Inflammatory macrophage (primary cell): ENCODE measurements at places on chromosomes 7 and 10.
A peak's percentile ranks its signal among the peaks of the same experiment; 100 is the strongest.

GRCh38 chr7:39164887-39165286 lies 187.2 kb downstream of the POU6F2 start:
- DNase-seq: no peak

DNA sequence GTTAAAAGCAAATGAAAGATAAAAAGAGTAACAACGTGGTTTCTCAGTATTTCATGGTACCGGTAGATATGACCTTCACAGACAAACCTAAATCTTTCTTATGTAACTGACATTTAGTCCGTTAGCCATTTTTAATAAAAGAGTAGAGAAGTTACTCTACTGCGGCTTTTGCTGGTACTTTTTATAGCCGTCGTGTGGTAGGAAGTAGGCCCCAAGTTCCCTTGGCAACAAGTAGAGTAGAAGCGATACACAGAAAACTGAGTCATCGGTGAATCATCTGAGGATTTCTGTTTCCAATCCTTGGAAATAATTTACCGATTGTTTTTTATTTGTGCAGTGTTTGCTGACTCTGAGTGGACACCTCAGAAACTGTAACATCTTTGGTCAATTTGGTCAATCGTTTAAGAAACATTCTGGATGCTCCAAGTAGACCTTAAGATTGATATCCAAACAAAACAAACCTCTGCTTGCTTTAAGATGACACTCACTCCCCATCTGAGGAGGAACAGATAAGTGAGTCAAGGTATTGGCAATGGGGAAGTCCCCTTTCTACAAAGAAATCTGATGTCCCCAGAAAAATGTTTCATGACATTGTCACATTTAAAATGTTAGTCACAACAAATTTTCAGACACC lies 63.9 kb upstream of the AHR start:
- DNase-seq: peak; percentile 92

DNA sequence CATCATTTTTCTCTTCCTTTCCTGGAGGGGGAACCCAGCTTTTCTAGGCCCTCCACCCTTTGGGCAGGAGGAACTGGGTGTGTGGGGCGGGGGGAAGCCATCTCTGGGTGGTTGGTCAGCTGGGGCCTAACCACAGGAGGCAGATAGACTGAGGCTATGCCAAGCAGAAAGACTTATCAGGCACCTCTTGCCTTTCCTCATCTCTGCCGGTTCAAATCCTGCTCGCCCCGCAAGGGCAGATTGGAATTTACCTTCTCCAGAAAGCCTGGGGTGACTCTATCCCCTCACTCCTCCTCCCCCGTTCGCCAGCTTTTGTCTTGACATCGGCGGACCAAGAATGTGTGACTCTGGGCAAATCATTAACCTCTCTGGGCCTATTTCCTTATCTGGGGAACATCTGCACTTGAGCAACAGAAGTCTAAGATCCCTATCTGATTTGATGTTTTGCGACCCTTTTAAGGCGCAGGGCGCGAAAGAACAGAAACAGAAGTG lies 584 bp upstream of the GARS1 start:
- DNase-seq: peak; percentile 67

GRCh38 chr7:66883716-66884115 lies 37.3 kb upstream of the TMEM248 start:
- DNase-seq: no peak

- DNase-seq: no peak
Measured at GRCh38 chr7:131015657-131015958, 281.6 kb upstream of the KLF14 start.

- no peak for DNase-seq
Measured at GRCh38 chr7:29386196-29386765, 177.4 kb upstream of the PRR15 start.

- DNase-seq: no peak
Measured at GRCh38 chr7:130144312-130145171, 60.7 kb downstream of the TMEM209 start.

GRCh38 chr10:6068422-6068821 lies 6.3 kb upstream of the IL2RA start:
- peak; percentile 81 for DNase-seq

DNA sequence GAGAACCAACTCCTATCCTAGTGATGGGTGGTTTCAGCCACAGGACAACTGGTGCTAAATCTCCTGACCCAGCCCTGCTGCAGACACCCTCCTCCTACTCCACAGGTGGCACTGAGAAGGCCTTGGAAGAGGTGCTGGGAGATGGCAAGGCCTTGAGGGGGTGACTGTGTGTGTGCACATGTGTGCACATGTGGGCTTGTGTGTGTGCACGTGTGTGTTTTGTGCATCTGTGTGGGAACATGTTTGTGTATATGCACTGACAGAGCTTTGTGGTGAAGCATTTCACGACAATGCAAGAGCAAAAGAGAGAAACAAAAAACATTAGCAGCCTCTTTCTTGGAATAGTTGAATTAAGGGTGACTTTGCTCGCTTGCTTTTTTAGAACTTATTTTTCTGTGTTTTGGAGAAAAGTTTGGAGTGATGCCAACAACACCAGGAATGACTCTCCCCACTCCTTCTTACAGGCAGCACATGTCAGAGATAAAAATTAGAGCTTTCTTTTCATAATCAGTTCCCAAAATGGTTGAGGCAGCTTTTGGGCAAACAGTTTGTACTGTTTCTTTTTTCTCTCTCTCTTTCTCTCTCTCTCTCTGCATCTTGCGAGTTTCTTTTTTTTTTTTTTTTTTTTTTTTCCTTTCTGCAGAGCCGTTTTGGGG lies 69.5 kb downstream of the SEC61G start:
- no peak for DNase-seq

DNA sequence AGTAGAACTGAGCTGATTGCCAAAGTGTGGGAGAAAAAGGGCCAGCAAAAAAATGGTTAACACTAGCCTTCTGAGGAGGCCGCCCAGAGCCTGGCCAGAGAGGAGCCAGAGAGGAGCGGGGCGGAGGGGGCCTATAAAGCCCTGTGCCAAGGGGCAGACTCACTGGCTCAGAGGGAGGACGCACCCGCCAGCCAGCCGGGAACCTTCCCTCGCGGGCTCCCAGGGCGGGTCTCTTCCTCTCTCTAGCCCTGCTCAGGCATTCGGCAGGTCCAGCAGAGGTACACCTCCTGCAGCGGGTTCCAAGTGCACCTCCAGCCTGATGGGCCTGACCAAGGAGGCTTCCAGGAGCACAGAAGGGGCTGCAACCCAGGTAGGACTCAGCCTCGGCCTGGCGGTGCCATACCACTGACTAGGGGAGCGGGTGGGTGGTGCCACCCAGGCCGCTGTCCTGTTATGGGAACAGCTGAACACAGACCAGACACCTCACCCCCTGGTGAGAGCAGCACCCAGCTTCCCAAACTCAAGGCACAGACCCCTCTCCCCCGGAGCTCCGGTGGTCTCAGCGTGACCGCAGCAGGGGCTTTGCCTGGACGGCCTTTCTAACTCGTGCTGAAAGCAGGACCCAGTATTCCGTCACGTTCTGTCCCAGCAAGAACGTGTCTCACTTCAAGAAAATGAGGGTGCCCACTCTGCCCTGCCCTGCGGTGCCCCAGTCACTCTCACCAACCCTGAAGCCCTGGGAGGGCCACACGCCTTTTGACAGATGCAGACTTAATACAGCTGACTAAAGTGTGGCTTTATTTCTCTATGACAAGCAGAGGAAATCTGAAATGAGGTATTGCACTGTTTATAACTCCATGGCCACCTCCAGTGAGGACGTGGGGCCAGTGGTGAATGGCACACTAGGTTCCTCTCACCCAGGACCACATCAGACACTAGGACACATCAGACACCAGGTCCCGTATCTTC lies at the start of gene GPER1:
Gene GPER1 (plus strand): TSS at position 162 of the 969 bp plus-strand sequence. CDS start 3,616 bp downstream, outside the sequence.
- DNase-seq: no peak

DNA sequence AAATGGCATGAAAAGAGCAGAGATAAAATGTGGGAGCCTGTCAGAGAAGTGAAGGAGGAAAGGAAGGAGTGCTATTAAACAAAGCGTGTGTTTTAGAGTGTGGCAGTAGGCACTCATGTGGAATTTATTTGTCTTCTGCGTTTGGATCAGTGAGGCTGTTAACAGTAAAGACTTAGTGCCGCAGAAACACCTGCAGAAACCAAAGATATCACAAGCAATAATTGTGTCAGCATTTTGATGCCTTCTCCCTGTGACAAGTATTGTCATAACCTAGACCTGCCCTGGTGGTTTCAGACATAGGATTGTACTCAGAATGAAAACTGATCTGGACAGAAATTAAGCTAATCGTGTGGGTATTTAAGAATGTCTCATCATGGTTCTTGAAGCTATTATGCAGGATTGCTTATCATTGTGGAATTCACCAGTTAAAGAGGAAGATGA lies 191.0 kb downstream of the CAMK1D start:
- no peak for DNase-seq

DNA sequence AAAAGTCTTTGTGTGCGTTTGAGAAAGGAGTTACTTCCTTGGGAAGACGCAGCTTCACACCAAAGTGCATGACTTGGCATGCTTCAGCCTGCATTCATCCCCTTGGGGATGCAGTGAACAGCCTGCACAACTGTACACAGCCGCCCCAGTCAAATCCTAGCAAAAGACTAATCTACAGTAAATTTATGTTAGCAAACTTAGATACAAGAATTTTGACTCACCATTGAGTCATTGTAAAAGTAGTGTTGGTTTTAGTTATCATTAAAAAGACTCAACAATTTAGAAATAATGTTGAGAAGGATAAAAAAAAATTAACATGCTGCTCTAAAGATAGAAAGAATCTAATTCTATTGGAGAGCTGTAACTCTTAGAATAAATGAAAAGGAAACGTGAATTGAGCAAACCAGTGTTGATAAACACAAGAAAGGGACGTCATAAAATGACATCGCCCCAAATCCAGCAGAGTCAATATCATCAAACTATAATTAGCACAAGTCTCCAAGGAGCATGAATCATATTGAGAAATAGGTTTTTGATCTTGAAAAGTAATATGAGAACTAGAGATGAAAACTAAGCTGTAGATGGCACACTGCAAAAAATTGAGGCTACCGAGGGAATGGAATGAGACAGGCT lies 11.9 kb upstream of the OPTN start:
- no peak for DNase-seq

- DNase-seq: no peak
Measured at GRCh38 chr10:80155696-80156215, 23.2 kb downstream of the PLAC9 start.

GRCh38 chr10:35503578-35503977 lies 101.6 kb upstream of the GJD4 start:
- DNase-seq: no peak

- DNase-seq: no peak
Measured at GRCh38 chr7:45680776-45681175, 106.6 kb downstream of the ADCY1 start.

- DNase-seq: no peak
Measured at GRCh38 chr7:77532247-77532646, 4.8 kb upstream of the PTPN12 start.

DNA sequence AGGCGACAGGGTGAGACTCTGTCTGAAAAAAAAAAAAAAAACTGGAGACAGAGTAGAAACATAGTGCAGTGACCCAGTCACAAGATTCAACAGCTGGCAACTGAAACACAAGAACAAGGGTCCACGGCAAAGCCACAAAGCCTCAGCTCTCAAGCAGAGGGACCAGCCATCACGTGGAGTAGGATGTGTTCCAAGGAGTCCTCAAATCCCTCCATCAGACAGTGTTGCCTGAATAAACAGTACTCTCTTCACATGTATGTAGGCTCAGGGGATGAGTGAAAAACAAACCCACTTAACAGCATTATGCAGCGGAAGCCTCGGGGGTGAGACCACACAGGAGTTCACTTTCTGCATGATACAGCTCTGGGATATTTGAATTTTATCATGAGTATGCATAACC lies 62.0 kb downstream of the SLIT1 start:
- DNase-seq: no peak

- DNase-seq: peak; percentile 14
Measured at GRCh38 chr10:6022660-6023059, 39.5 kb downstream of the IL2RA start.

DNA sequence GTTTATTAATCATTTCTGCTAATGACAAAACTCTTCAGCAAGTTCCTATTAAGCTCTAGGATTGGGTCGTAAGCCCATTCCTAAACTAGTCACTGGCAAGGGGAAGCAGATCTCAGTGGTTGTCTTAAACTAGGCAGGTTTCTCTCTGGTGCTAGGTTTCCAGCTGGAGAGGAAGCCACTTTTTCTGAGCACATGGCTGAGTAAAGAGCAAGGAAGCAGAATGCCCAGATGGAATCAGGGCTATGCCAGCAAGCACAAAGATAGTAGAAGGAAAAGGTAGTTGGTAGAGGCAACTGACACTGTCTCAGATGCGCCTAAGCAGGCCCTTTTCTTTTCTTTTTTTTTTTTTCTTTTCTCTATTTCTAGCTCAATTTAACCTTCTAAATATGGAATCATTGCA lies 224.9 kb downstream of the EXOC4 start:
- DNase-seq: no peak

DNA sequence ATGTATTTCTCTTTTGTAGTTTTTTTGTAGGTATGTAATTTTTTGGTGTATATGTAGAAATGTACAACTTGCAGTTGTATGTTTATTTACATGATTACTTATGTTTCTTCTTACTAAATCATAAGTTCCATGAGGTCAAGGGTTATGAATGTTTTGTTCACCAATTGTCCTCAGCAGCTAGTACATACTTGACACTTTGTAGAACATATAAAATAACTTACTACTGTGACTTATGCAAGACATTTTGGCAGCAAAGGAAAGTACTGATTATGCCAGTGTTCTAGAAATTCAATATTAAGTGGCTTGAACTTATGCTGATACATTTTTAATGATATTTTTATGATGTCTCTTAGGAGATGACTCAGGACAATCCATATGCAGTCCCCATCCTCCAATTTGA lies 209.6 kb downstream of the DKK1 start:
- no peak for DNase-seq

- DNase-seq: no peak
Measured at GRCh38 chr10:11520892-11521291, 90.6 kb downstream of the USP6NL start.

GRCh38 chr10:4984971-4985594 lies 18.6 kb downstream of the AKR1C2 start:
- DNase-seq: no peak

DNA sequence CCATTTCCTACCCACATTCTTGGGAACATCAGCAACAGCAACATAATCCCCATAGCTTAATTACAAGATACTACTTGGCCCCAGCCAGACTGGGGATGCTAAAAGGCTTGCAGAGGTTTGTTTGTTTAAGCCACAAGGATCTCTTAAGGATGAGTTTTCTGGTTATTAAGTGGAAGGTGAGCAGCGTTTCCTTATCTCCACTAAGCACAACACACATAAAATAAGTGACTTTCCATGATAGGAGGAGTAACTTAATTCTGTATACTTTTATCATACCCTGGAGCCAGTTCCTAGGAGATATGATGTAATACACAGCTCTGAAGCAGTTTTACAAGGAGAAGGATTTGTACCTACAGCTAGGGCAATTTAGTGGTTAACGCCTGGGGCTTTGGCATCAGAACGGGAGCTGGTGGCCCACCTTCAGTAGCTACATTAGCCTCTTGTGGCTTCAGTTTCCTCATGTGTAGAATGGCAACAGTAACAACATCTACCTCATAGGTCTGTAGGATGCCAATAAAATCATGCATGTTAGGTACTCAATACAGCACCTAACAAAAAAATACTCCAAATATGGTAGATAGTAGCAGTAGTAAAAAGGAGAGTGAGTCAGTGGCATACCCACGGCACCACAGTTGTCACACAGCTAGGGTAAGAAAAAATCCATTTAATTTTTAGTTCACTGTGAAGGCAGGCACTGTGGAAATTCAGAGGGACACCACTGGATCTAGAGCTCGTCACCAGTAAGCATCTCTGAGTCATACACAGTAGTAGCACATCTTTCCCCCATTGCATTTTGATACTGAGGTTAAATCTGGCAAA lies 55.2 kb downstream of the DOCK4 start:
- DNase-seq: no peak
